ENCODE measurements at places on chromosomes 1 and 21.
A peak's percentile ranks its signal among the peaks of the same experiment; 100 is the strongest.

DNA sequence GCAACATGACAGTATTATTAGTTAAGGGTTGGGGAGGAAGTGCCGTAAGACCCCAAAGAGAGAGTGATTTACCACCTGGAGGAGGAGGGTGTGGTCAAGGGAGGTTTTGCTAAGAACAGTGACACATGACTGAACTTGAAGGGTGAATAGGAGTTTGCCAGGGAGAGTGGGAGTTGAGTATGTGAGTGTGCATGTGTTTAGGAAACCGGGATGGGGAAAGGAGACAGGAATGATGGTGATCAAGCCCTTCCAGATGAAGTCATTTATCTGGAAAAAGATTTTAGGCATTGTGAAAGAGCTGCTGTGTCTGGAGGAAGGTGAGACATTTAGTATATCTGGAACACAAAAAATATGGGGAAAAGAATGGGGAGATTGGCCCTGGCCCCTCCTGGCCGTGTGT, 28.1 kb upstream of the IL10 start:
- no peak for DNase-seq

DNA sequence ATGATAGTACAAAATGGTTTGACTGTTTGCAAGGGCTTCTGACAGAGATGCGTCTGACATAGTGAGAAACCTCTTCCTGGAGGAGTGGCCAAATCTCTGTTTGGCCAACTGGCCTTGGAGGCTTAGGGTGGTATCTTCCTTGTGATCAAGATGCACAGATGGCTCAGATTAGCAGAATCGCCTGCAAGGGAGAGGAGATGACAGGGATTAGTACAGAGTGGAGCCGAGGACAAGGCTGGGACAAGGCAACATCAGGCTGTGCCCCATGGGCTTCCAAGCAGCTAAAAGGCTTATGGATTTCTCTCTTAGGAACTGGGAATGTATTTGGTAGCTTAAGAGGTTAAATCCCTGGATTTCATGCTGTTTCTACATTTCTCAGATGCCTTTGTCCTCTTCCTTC, 379.1 kb downstream of the SIPA1L2 start:
- no peak for DNase-seq

DNA sequence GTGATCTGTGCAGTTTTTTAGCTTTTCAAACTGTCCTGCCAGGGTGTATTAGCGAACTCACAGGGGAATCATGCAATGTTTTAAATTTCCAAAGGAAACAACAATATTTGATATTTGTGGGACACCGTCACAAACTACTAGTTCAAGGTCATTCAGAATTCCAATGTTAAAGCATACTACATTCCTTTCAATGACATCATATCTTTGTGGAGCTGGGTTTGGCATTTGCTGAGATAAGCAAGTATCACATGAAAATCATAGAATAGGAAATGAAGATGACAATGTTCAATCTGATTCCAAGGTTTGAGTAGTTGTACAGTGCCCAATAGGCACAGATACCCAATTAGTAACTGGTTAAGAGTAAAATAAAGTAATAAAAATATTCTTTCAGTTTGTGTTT, 35.6 kb downstream of the NUF2 start:
- no peak for DNase-seq

- DNase-seq, result no peak
These were observed 70.9 kb downstream of the C4BPA start for GRCh38 chr1:207174913-207175312.

DNA sequence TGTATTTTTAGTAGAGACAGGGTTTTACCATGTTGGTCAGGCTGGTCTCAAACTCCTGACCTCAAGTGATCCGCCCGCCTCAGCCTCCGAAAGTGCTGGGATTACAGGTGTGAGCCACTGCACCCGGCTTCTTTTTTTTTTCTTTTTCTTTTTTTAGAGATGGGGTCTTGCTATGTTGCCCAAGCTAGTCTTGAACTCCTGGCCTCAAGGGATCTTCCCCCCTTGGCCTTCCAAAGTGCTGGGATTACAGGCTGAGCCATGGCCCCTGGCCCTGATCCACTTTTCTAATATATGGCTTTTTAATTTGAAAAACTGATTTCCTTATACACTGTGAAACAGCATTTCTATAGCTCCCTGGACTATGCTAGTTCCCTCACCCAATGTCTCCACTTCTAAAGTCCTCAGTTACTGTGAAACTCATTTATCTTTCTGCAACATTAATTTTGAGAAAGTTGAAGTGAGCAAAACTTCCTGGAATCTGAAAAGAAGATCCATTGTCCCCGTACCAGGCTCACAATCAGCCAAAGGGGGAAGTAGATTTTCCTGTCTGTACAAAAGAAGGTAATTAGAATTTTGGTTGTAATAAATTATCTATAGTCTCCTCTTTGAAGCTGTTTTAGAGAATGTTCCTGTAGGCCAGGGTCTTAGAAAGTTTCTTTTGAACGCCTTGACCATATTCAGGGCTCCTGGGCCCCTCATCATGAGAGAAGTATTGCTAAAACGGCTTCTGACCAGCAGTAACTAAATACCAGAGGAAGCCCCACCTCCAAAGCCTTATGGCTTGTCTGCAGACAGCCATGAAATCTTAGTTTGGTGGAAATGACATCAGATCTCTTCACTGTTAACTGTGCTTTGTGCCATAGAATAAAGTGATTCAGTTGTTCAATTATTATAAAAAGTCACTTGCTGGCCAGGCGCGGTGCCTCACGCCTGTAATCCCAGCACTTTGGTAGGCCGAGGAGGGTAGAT, 34.9 kb downstream of the DEGS1 start:
- DNase-seq, result no peak

DNA sequence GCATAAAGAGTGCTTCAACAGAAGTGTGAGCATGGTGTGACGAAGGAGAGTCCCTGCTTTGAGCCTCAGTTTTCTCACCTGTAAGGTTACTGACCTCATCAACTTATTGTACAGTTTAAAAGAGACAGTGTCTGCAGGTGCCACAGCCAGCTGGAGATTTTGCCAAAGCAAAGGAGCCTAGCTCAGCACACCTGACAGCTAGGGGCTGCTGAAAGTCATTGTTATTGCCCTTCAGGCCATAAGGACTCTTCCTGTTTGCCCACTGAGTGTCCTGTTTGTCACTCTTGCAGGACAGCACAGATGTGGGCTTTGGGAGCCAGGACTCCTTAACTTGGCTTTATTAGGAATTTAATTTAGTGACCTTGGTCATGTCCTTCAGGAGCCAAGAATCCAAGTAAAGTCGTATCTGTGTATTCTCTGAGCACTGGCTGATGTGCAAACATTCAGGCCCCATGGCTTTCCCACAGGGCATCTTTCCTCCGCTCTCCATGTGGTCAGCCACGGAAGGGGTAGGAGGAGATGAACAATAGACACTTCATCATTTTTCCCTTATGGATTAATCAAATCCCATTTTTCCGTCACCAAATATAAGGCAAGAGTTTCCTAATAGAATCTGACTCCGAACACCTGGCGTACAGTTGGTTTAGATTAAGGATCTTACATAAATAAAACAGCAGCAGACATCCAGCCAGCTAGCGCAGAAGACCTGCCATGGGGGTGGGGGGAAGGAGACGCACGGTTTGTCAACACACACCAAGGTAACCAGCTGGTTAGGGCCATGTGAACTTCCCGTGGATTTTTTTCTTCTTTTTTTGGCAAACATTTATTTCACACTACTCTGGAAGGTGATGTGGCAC, 43.1 kb upstream of the KANK4 start:
- no peak for DNase-seq

- peak; percentile 73 for DNase-seq
These were observed 147.6 kb upstream of the CAMK1G start for GRCh38 chr1:209435654-209436566.

- DNase-seq, result no peak
These were observed 484.5 kb upstream of the DAB1 start for GRCh38 chr1:57908147-57908890.

DNA sequence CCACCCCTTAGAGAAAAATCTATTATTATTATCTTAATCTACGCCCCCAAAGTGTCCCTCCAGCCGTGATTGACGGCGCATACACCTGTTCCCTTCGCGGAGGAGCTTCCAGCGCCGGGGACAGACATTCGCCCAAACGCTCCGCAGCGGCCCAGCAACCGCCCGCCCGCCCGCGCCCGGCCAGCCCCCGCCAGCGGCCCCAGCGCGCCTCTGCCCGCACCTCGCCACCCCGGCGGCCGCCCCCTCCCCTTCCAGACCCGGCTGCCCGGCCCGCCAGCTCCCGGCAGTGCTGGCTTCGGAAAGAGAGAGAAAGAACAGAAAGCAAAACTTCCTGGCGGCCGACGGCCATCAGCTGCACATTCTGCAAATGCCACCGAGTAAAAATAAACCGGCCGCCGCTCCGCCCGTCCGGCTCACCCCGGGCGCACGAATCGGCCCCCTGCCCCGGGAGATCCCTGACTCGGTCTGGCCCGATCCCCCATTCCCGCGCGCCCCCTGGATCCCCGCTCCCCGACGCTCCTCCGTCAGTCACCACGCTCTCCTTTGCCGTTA, 1.6 kb downstream of the CASZ1 start:
- DNase-seq, result peak; percentile 18

GRCh38 chr1:10280439-10281350, 70.3 kb downstream of the KIF1B start:
- DNase-seq, result no peak

DNA sequence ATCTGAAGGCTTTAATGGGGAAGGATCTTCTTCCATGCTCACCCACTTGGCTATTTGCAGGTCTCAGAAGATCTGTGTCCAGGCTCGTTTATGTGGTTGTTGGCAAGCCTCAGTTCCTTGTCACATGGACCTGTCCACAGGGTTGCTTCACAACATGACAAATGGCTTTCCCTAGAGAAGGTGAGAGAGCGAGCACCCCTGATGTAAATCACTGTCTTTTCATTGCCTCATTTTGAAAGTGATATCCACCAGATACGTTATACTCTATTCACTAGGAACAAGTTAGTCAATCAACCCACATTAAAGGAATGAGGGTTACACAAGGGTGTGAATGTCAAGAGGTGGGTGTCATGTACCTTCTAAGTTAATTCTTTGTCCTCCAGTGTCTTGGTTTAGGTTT, 433.3 kb downstream of the RPS6KC1 start:
- DNase-seq, result no peak

GRCh38 chr1:48223366-48224240, 1.1 kb downstream of the SLC5A9 start:
- no peak for DNase-seq

GRCh38 chr1:212613440-212614335, 5.1 kb downstream of the ATF3 start:
- no peak for DNase-seq

DNA sequence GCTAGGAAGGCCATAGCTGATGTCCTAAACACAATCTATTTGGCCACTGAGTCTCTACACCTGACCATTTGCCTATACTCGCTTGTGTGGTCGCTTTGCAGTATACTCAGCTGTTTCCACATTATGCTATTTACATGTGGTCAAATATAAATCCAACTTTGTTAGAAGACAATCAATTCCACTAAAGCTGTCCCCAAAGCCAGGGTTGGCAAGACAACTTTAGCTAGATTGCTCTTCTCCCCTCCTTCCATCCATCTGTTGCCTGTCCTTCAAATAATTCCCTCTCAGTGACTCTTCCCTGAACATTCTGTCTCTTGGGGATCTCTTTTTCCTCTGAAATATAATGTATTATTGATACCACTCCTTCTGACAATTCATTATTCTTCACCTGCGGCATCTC, 30.1 kb downstream of the AVPR1B start:
- no peak for DNase-seq

DNA sequence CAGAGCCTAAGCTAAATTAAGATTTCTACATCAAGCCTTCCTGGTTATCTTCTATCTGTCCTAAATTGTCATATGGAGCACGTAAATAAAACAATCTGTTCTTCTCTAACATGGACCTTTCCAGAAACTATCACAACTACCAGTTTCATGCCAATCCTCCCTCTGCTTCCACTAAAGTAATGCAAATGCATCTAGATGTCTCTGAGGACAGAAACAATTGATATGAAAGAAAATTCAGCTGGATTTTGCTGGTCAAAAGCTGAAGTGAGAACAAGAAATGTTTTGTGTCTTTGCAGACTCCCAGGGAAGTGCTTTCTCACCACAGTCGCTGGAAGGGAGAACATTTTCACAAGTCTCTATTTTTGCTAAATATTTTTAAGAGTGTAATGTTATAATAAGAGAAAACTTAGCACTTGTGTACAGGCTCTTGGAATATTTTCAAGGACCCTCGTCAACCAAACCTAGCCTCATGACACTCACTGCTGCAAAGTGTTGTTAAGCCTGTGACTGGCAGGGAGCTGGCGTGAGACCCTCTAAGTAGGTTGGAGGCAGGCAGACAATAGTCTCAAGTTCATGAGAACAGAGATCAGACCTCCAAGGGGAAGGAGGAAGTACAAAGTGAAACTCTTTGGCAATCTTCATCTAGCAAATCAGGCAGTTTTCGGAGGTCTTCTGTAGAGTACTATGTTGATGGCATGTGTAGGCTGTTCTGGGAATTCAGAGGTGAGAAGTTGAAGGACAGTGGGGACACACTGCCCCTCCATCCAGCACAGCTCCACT, 38.8 kb downstream of the DNASE2B start:
- DNase-seq, result no peak

DNA sequence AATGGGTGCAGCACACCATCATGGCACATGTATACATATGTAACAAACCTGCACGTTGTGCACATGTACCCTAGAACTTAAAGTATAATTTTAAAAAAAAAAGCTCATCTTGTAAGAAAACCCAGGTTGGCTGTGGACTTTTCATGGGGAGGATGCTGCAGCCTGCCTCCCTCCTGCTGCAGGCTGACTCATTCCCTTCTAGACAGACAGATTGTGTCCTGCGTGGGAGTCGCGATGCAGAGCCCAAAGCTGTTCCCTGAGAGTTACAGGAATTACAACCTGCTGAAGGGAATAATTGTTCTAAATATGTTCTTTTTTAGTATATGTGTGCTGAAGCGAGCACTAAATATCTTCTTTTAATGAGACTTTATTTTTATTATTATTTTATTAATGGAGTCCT, 93.2 kb downstream of the TBX19 start:
- DNase-seq, result peak; percentile 30

GRCh38 chr1:150577557-150578271, 1.7 kb downstream of the MCL1 start:
- peak; percentile 72 for DNase-seq

GRCh38 chr1:42003433-42003832, 84.7 kb upstream of the HIVEP3 start:
- no peak for DNase-seq

- no peak for DNase-seq
These were observed 481.1 kb upstream of the PTBP2 start for GRCh38 chr1:96240438-96240837.

GRCh38 chr1:198444792-198445191, 95.7 kb downstream of the ATP6V1G3 start:
- peak; percentile 49 for DNase-seq

GRCh38 chr1:68268896-68269483, 36.7 kb upstream of the WLS start:
- no peak for DNase-seq

DNA sequence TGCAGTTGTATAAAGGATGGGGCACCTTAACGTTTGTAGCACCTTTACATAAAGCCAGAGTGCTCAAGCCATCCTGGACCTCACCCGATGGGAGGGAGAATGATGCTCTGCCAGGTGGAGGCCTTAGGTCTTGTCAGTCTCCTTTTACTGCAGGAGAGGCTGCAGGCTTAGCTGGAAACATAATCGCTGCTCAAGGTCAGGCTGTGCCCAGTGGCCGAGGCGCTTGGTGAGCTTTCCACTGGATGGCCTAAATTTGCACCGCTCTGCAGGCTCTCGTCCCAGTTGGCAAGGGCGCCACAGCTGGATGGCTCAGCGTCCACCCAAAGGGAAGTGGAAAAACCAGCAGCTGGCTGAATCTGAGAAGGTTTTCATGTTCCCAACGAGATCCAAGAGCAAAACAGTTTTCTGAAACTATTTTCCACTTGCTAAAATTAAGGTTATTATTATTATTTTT, 438.9 kb downstream of the CAMTA1 start:
- no peak for DNase-seq

Measured in fibroblast of villous mesenchyme (primary cell).